ENCODE measurements at places on chromosomes 6 and 20. TPM values are rescaled to one million over a fixed set of nuclear protein-coding genes. Genes with fewer than 3 reads are reported as not detected.

The ZDHHC14 gene
- 20.2 TPM for total RNA-seq

The MAP1LC3A gene
- total RNA-seq = 17.3 TPM

The GJA10 gene
- 0.15 TPM for total RNA-seq

The KIAA1755 gene
- not detected for total RNA-seq

The DZANK1 gene
- total RNA-seq = 1.9 TPM

The C20orf202 gene
- total RNA-seq = not detected

The SLC22A7 gene
- not detected for total RNA-seq

The NKX2-4 gene
- not detected for total RNA-seq

The PDE10A gene
- total RNA-seq = not detected

The ADGRF4 gene
- not detected for total RNA-seq

The TEAD3 gene
- 0.17 TPM for total RNA-seq

The SLC22A2 gene
- not detected for total RNA-seq

The ELOVL2 gene
- total RNA-seq = not detected

The REM1 gene
- total RNA-seq = not detected

The TMEM74B gene
- not detected for total RNA-seq

Measured in T-helper 1 cell treated with Interleukin-12 subunit alpha and Interleukin-12 subunit beta and Interleukin-4 antibody, amounts not matched to agents 30 ng/mL and 1 ng/mL, for 36 hours (primary cell).